ENCODE measurements at places on chromosomes 16 and 17.
A peak's percentile ranks its signal among the peaks of the same experiment; 100 is the strongest.

DNA sequence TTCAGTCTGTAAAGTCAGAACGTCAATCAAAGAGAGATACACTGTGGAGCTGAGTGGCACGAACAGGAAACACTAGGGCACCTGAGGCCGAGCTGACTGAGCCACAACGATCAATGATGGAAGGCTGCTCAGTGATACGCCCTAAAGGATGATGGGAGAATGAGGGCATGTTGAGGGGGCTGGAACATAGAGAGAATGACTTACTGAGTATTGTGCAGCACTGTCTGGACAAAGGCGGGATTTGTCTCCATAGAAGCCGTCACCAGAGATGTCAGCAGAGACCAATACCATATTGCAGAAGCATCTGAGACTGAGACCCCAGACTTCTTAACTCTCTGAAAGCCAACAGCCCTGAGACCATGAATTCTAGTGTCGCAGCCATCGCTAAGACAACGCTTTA lies 33.4 kb downstream of the ZZEF1 start:
- DNase-seq: no peak

- no peak for DNase-seq
Measured at GRCh38 chr16:86215233-86215978, 294.9 kb upstream of the FOXF1 start.

- no peak for DNase-seq
Measured at GRCh38 chr17:43528988-43529814, 16.9 kb downstream of the ETV4 start.

GRCh38 chr16:27472091-27473020 lies 70.4 kb downstream of the IL21R start:
- no peak for DNase-seq

DNA sequence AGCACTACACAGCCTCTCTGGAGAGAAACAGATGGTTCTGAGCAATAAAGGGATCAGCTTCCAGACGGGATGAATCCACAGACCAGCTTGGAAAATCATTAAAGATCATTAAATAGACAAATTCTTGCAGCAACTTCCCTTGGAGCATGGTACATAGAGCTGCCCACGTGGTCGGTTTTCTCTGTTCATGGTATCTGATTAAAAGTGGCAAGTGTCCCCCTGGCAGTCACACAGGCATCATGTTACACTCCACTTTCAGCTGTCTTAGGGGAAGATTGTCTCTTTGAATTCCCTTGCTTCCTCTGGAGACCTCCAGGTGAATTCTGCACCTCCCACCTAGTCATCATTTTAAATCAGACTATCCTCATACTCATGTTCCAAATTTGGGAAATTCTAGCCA lies 92.2 kb upstream of the CACNG3 start:
- no peak for DNase-seq

DNA sequence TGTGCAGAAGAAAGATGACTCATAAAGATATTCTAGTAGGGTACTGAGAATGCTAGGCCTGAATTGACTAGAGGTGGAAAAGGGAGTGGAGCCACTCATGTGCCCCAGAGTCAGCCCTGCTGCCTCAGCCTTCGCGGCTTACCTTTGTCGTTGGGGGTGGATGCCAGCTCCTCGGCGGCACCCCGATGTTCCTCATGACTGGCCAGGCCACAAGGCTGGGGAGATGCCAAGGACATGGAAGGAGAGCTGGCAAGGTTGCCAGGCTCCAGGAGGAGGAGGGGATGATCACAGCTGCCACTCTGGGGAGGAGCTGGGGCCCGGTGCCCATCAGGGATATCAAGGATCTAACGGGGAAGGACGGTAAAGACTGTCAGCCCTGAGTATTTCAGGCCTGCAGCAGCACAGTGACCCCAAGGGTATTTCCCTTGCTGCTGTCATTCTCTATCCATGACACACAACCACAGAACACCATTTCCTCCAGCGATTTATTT lies 9.7 kb upstream of the SLC35B1 start:
- no peak for DNase-seq

DNA sequence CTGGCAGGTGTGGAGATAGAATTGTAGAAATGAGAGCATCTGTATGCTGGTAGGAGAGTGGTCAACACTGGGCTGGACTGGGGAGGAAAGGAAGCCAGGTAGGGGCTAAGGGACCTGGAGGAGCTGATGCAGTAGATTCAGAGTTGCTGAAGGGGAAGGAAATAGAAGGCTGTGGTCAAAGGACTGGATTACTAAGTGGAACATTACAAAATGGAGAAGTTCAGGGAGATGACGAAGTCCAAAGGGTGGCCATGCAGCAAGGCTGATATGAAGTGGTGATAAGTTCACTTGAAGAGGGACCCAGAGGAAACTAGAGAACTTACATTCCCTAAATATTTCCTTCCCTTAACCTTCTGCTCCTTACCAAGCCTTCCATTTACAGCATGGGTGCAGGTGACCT lies 8.6 kb upstream of the CCL2 start:
- DNase-seq: no peak

DNA sequence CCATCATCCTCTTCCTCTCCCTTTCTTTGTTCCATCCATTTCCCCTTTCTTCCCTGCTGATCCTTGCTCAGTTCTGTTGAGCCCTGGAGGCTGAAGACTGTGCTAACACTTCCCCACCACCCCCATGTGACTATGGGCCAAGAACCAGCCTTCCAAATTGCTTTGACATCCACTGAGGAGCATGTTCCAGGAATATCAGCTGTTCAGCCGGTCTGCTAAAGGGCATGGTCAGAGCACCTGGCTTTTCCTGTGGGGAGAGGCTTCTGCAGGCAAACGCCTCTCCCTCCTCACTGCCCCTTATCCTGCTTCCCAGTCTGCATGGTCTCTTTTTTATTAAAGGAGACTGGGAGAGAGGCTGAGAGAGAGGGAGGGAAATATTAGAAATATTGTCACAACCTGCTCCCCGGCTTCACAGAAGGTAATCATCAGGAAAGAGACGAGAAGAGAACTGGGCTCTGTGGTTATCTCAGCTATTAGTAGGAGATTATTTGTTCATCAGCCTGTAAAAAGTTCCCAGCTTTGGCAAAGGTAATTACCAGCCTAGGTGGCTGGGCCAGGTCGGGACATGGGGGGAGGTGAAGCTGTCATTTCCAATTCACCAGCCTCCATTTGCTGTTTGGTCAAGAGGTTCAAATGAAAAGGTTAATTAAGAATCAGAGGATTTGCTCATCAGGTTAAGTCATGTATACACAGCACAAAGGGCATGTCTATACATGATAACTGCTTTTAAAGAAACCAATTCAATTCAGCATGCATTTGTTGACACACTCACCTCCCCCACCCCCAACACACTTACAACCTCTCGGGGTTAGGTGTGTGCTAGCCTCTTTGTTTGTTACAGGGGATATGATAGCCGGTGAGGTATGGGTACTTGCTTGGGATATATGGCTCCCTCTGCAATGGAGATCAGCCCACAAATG lies 83.7 kb upstream of the CRHR1 start:
- no peak for DNase-seq

DNA sequence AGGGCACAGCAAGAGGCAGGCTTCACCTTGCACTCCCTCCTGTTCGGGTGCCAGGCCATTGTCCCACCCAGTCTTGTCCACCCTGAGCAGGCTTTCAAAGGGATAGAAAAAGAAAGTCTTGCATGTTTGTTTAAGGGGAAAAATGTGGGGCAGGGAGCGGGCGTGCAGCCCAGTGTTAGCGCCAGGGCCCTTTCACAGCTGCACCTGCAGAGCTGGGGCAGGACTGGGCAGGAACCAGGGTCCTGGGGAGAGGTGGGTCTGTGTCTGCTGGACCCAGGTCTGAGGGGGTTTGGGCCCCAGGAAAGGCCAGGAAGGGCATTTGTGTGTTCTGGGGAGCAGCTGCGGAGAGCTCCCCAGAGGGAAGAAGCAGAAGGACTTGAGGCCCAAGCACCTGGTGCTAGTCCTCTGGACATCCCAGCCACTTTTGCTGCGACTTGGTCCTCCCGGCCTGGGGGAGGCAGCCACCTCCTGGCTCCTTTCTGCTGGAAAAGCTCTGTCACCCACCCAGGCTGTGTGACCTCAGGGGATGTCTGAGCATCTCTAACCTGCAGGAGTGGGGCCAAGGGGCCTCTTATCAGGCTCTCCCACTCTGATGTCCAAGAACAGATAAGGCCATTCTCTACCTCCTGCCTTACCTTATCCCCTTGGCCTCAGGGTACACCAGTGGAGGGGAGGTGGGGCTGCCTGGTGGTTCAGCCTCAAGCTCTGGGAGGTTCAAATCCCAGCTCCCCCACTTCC lies 44.7 kb downstream of the PSME3IP1 start:
- DNase-seq: no peak

GRCh38 chr16:72785886-72786285 lies 262.0 kb downstream of the ZFHX3 start:
- DNase-seq: no peak

DNA sequence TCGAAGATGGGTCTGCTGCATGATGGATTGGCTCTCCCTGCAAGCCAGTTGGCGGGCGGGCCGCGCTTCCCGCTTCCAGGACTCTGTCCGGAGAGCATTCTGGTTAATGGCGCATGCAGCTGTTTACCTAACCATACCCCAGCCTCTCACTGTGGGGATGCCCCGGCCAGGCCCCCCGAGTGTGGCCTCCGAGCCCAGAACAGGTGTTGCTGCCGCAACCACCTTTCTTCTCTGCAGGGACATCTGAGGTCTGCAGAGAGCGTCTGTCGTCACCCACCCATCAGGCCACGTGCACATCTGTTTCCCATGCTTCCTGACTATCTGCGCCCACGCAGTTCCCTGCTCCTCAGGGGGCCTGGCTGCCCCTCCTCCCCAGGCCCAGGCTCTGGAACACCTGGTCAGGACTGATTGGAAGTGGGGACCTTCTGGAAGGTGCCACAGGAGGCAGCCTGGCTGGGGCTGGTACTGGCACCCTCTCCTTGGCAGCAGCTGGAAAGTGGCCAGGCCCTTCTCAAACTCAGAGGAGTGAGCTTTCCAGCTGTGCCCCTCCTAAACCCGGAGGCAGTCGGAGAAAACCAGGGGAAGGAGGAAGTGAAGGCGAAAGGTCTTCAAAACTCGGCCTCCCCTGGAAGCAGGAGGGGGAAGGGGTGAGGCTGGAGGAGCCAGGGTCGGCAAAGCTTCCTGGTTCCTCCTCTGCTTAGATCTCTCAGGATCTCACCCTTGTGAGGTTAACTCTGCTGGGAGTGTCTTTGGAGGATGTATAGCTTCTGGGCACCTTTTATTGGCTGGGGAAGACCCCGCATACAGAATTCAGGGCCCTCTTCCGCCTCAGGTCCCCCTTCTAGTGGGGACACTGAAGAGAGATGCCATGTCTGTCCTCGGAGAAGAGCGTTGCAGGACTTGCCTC lies 64.5 kb upstream of the CIBAR2 start:
- no peak for DNase-seq

GRCh38 chr16:8430401-8430800 lies 159.9 kb downstream of the TMEM114 start:
- no peak for DNase-seq

DNA sequence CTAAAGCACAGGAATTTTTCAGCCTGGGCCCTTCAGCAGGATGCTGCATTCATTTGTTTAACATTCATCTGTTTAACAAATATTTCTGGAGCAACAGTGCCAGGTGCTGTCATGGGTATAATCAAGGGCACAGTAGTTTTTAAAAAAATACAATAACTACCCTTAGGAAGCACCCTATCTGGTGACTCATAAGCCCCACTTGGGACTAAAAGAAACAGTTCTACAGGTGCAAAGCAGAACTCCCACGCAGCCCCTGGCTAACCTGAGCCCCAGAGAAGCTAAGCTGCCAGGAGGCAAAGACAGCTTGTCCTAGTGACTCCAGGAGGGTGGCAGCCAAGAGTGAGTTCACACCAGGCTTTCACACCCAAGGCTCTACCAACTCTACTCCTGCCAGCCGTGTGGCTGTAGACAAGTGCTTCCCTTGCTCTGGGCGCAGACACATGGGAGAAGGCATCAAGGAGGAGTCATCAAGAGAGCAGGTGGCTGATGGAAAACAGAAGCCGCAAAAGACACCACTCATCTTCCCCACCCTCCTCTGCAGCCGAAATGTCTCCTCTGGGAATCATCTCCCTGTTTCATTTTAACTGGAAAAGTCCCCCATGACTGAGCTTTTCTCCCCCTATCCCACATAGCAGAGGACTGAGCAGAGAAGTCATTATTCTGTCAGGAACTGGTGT lies 14.4 kb downstream of the CUEDC1 start:
- DNase-seq: peak; percentile 32

DNA sequence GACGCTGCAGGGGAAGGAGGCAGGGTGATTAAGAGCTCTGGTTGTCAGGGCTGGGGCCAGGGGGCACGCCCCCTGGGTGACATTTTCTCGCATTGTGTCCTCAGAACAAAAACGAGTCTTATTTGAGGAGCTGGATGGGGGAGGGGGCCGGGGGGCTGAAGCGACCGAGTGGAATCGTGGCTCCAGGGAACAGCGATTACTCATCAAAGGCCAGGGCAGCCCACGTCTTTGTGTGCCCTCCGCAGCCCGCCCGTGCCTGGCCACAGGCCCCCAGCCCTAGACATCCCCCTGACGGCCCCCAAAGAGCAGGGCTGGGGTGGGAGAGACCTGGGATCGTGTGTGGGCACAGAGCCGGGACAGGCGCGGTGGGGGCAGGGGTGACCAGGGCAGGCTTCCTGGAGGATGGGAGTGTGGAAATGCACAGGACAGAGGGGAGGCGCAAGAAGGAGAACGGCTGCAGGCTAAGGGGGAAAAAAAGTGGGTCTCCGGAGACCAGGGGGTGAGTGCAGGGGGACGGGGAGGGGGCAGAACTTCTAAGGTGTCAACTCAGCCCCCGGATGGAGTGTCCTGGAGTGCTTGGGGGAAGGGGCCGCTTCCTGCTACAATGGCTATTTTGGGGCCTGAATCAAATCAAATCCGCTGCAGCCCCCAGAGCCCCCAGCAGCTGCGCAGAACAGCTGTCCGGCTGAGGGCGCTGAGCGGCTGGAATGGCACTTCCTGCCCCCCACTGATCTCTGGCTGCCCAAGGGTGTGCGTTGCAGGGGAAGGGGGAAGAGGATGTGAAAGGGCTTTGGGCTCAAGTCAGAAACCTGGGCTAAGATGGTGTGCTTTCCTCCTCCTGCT lies 24.0 kb upstream of the PHB1 start:
- DNase-seq: no peak

DNA sequence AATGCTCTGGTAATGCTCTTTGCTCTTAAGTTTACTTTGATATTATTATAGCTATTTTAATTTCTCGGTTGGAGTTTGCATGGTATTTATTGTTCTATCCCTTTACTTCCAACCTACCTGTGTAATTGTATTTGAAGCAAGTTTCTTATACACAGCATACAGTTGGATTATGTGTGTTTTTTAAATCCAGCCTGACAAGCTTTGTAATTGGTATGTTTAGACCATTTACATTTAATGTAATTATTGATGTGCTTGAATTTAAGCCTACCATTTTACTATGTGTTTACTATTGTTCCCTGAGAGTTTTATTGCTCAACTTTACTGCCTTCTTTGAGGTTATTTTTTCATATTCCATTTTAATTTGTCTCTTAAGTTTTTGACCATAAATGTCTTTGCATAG lies 35.7 kb downstream of the ACSF3 start:
- no peak for DNase-seq

DNA sequence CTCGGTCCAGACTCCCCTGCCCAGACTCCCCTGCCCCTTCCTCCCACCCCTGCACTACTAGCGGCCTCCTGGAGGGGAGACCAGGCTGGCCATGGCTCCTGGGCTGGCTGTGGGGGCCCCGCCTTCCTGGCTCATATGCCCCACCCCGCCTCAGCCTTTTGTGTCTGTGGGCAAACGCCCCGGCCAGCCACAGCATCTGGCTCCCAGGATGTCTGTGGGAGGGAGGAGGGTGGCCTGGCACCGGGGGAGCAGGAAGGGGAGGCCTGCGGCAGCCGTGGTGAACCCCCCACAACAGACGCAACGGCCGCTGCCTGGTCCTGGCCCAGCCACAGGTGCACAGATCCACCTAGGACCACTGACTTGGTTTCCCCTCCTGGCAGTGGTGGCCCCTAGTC lies 32.9 kb downstream of the BAHCC1 start:
- peak; percentile 71 for DNase-seq

GRCh38 chr17:72556944-72557826 lies 436.4 kb downstream of the SOX9 start:
- DNase-seq: peak; percentile 75

All from A172 (cell line).